ENCODE measurements at places on chromosomes 6 and 20.

GRCh38 chr6:16238963-16239797 lies 793 bp downstream of the GMPR start:
- no peak for DNase-seq

- no peak for DNase-seq
These were observed 9.1 kb downstream of the HIVEP2 start for GRCh38 chr6:142935553-142936517.

DNA sequence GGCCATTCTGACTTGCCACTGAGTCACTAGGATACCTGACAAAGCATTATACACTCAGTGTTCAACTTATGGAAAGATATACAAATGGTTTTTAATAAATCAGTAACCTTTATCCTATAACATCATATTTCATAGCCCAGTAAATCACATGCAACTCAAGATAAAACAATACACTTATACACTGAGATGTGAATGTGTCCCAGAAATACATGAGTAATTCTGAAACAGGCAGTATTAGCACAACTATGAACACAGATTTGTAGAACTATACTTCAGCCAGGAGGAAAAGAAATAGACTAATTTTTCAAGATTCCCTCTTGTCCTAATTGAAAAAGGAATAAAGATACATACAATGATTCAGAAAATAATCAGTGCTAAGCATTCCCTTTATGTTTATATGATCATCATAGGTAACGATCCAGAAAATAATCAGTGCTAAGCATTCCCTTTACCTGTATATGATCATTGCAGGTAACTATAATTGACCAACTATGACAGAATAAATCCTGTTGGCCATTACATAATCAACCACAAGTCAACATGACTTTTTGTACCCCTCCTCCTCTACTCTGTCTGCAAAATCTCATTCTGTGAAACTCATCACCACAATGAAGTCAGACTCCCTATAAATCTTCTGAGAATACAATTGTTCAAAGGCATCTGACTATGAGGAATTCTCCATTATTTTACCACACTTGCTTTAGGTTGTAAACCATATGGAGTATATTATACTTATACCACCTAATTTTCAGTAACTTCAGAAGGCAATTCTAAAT lies 30.3 kb downstream of the HACE1 start:
- no peak for DNase-seq

- DNase-seq: no peak
These were observed 582.4 kb downstream of the PHF3 start for GRCh38 chr6:64217721-64218620.

DNA sequence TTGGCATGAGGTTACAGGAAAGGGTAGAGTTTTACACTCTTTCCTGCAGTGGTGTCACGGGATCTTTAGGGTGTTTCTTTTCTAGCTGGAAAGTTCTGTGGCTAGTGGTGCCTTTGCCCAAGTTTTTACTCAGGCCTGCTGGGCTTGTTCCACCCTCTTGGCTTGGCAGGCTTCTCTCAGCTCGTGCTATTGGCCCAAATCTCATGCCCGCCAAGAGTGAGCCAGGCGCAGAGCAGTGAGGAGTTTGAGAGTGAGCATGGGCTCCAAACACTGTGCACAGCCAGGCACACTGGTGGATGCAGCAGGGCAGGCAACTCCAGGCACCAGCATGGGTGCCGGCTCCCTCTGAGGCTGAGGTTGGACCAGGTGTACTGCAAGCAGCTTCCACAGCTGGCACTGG lies 206.5 kb downstream of the SAMD5 start:
- no peak for DNase-seq

DNA sequence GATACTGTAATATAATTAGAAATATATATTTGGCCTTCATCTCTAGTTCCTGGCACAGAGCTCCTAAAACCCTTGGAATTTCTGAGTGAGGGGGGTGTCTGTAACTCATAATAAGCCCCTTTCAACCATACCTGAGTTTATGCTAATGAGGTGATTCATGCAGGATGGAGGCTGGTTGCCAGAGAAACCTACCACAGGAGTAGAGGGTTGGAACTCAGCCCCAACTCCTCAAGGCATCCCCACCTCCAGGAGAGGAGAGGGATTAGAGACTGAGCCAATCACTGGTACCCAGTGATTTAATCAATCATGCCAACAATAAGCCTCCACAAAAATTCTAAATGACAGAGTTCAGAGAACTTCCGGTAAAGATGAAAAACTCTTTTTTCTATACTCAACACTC lies 17.5 kb downstream of the UQCC1 start:
- DNase-seq: no peak

GRCh38 chr20:64158346-64159285 lies 5.6 kb upstream of the MYT1 start:
- no peak for DNase-seq

- DNase-seq: no peak
These were observed 26.3 kb upstream of the FAM50B start for GRCh38 chr6:3822747-3823445.

DNA sequence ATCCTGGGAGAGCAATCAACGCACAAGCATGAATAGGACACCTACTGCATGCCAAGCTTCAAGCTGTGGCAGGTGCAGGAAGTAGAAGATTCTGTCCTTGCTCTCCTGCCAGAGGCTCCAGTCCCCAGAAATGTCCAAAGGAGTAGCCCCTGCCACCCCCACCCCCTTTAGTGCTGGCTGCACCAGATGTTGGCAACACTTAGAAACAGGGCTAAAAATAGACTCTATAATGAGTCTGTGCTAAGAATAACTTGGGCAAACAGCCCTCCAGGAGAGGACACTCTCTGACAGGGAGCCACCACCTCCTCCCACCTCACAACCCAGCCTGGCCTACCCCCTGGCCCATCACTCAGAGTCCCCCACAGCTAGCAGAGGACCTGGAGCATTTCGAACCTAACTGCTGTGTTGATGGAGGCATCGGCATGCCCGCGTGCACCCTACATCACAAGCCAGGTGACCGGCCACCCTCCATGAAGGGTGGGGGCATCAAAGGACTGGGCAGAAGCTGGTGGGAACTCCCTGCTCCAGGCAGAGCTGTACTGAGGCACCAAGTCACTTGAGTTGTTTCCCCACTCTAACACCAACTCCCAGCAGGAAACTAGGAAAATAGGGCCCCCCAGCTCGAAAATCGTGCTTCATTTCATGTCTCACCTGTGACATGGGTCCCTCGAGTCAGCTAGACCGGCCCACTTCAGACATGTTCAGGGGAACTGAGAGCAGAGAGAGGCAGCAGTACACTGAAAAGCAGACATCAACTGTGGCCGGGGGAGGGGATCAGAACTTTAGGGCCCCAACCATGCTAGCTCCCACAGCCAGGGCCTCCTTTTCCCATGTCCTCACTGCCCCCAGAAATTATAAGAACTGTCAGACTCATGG lies 18.7 kb downstream of the TFEB start:
- DNase-seq: no peak

DNA sequence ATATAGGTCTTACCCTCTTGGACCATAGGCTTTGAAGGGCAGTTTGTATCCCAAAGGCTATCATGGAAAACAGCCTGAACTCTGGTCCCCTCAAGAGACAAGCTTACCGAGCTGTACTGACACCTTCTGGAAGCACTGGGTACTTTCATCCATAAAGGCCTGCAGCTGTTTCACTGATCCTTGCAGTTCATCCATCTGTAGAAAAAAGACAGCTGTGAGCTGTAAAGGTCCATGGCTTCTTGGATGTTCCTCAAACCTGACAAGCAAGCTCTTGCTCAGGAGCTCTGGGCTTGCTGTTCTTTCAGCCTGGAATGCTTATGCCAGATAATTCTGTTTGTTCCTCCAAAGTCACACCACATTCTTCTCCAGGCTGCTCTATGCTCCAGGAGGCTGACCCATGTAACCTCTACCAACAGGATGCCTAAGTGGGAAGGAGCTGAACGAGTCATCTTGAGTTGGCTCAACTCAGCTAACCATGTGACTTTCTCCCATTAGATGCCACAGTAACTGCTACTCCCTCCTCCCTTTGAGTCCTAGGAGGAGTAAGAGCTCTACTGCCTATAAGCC lies 8.8 kb upstream of the NDRG3 start:
- no peak for DNase-seq

- DNase-seq: no peak
These were observed 12.3 kb downstream of the TGM2 start for GRCh38 chr20:38152621-38153221.

DNA sequence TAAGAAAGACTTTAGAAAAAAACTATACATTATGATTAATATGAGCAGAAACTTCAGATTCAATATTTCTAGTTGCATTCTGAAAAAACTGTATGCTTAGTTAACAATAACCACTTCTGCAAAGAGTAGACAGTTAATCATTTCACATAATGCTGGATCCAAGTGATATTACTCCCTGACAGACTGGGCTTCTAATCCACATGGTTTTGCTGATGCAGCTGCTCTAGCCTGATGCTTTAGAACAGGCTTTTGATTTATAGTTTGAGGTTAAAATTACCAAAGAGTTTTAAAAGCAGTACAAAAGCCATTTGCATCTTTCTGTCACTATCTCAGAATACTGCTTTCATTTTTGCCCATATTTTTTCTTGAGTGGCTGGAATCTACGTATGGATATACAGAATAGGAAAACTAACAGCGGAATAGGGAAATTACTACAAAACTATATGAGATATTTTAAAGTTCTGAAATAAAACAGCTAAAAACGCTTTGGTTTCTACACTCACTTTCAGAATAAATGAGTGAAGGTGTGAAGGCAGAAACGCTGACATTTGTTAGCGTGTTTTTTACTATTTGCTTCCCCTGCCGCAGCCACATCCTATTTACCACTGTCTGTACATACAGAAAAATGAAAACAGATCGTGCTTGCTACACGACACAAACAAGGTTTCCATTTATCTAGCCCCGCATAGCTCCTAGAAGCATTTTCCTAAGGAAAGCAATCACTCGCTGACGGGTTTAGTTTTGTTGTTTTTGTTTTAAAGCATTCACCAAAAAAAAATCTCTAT lies 61.7 kb downstream of the METTL24 start:
- no peak for DNase-seq

DNA sequence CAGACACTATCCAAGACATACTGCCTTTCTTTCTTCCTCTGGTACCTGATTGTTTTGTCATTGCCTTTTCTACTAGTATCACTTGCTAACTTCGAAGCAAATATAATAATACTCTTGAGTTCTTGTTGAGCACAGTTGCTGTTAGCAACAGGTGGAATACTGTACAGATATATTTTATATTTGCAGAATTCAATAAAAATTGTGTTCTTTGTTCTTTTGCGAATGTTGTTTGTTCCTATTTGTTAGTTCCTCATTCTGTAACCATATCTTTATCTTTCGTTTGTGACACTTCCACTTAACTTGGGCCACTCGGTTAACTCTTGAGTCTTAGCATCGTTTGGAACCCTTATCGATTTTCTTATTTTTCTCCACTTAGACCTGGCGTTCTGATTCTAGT lies 868 bp downstream of the CYB5R4 start:
- DNase-seq: no peak

DNA sequence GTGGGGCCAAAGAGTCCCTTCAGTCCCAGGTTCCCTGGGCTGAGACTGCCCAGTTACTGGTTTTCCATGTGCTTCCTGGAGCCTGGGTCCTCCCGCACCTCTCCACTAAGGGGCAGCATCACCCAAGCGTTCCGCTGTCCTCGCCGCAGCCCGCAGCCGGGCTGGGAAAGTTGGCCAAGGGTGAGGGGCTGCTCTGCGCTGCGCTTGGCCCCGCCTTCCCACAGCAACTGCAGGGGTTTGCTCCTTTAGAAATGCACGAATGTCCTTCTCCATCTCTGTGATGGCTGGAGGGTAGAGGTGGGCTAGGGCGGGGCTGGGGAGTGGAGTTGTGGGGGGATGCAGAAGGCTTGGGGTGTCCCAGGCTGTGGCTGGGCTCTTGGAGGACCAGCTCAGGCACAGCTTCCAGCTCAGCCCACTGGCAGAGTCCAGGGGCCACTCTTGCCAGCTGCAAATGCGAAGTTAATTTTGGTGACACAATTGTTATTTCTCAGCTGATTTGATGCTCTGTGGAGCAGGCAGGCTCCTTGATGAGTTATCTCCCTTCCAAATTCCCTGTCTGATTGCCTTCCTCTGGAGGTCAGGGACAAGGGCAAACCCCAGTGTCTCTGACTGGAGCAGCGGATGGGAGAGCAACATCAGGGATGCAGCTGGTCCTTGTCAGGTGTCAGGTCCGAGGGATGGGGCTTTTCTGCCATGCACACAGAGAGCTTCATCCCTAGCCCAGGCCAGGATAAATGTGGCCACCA lies 63.2 kb downstream of the NOL4L start:
- peak; percentile 33 for DNase-seq

DNA sequence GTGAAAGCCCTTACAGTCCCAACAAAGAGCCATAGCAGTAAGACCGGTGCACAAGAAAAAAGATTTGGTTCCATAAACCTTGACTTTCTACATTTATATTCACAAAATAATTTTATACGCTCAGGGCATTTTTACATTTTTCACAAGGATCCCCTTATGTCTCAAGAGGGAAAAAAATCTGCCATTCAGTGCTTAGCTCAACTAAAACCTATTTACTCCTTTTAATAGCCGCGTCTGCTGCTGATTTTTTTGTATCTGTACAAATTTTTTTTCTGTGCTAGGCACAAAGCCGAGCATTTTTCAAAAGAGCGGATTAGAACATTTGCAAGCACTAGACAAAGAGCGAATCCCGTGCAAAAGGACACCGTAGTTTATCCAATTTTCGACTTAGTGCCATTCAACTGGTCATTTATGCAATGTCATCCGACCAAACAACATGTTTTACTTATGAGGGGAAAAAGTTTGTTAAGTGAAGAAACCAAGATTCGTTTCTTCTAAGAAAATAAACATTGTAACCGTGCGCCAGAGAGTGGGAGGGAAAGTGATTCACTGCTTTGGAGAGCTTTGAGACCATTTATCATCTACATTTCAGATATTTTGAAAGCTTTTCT lies 3.7 kb downstream of the TFAP2D start:
- no peak for DNase-seq

DNA sequence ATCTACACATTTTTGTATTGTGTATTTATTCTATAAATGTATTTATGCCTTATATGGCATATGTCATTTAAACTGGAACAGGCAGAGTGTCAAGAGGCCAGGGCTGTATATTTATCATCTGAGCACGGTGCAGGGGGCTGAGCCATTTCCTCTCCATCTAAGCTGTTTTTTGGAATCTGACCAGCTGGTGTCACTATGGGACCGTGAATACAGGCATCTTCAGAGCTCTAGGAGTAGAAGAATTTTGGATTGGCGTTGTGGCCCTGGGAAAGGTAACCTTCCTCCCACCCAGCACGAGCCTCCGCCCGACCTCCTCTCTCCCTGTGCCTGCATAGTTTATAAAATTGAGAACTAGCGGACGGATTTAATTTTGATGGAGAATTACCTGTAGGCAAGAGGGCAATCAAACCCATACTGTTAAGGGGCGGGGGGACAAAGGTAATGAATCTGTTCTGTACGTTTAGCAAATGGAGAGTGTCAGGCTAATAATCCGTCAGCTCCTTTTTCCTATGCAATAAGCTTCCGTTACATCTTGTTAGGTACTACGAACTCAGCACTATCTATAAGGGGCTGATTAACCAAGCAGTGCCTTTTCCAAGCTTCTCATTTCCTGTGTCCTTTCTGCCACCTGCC lies 29.0 kb upstream of the EEF1E1 start:
- DNase-seq: no peak

DNA sequence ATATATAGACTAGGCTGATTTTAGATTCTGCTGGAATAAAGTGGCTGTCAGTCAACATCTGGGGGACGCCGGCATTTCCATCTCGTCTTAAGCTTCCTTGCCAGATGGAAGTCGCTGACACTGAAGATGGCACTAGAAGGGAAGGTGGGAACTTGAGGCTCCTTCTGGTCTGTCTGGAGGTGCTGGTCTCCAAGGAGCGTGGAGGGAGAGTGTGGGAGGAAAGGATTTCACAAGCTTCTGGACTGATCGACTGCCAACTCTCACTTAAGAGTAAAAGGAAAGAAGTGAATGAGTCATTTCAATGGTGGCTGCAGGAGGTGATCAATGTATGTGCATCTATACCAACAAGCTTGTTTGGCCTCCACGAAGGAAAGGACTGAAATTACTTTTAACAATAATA lies 40.4 kb downstream of the DUSP22 start:
- no peak for DNase-seq

All from cerebellar nuclear complex (tissue), 1 donor.